ENCODE measurements at places on chromosomes 7 and 10. TPM values are rescaled to one million over a fixed set of nuclear protein-coding genes. Genes with fewer than 3 reads are reported as not detected.

Gene LRRC18
- not detected for total RNA-seq

Gene KNDC1
- 8.6 TPM for total RNA-seq

Gene PTPRE
- total RNA-seq = 12.6 TPM

Gene PNLIPRP3
- not detected for total RNA-seq

Gene NKX2-3
- total RNA-seq = not detected

Gene CTAGE4
- 2.7 TPM for total RNA-seq

Gene NUTM2D
- 5.1 TPM for total RNA-seq

Gene LRGUK
- total RNA-seq = 8.3 TPM

Gene CHAT
- 1.8 TPM for total RNA-seq

Gene TSPAN33
- total RNA-seq = 6.5 TPM

Gene PALD1
- total RNA-seq = 11.7 TPM

Gene MKLN1
- 103 TPM for total RNA-seq

Gene CDH23
- 75.4 TPM for total RNA-seq

Gene VAX1
- total RNA-seq = 0.33 TPM

Gene IRF5
- total RNA-seq = 2.3 TPM

Gene FAM25A
- total RNA-seq = not detected

Gene FRAT1
- total RNA-seq = 9.0 TPM

Gene C10orf95
- total RNA-seq = 0.93 TPM
